ENCODE measurements at places on chromosomes 16 and 17.

GRCh38 chr17:77834170-77835115 lies 124.1 kb upstream of the TNRC6C start:
- DNase-seq, result no peak

DNA sequence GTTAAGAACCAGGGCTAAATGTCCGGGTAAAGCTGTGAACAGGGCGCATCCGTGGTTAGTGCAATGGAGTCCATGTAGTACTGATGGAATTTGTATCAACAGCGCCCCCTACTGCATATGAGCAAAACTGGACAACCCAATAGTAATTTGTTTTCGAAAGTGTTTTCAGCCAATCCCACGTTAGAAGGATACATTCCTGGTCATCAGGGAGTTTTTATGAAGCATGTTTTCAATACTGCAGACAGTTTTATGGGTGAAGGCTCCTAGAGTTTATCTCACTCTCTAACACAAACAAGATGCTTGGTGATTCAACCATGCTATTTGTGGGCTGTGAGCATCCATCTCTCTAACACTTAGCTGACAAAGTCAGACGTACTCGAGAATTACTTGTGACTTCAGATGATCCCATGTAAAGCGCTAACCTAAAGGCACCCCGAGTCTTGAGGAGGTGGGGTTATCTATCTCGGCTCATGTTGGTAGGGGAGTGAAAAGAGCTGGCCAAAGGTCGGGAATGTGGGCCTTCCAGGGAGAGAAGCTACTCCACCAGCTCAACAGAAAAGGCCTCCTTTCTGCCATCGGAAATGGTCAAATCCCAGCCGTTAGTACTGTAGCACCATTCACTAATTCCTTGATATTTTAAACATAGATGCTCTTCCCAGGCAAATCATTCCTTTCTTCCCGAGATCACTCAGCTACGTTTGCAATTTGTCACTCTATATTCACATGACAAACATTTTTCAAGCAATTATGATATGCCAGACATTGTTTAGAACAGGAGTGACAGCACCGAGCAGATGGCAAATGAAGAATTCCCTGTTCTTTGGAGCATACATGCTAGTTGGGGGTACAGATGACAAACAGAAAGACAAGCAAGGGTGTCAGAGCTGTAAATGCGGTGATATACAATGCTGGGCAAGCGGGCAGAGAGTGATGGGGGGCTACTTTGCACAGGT lies 46.9 kb upstream of the HNF1B start:
- no peak for DNase-seq

DNA sequence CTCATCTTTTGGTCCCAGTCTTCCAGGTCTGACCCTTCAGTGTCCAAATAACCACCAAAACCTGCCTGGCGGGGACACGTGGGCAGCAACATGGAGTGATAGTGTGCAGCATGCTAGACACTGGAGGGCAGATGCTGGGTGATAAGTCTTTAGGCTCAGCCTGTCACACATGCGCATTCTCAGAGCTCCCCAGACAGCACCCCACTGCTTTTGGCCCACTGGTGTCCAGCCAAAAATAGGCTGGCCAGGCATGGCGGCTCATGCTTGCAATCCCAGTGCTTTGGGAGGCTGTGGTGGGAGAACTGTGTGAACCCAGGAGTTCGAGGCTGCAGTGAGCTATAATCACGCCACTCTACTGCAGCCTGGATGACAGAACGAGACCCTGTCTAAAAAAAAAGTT lies 12.3 kb downstream of the GINS2 start:
- DNase-seq, result no peak

GRCh38 chr16:85204242-85205010 lies 92.2 kb upstream of the CIBAR2 start:
- DNase-seq, result no peak

- no peak for DNase-seq
Observed at GRCh38 chr17:56545106-56545505, 48.4 kb upstream of the NOG start.

GRCh38 chr16:85675251-85675874 lies 13.4 kb downstream of the GINS2 start:
- no peak for DNase-seq

- peak; percentile 13 for DNase-seq
Observed at GRCh38 chr16:67000384-67001351, 12.3 kb downstream of the CES4A start.

GRCh38 chr16:75579281-75579834 lies 13.2 kb downstream of the GABARAPL2 start:
- no peak for DNase-seq

GRCh38 chr17:18910881-18911280 lies 41.1 kb upstream of the SLC5A10 start:
- DNase-seq, result no peak

DNA sequence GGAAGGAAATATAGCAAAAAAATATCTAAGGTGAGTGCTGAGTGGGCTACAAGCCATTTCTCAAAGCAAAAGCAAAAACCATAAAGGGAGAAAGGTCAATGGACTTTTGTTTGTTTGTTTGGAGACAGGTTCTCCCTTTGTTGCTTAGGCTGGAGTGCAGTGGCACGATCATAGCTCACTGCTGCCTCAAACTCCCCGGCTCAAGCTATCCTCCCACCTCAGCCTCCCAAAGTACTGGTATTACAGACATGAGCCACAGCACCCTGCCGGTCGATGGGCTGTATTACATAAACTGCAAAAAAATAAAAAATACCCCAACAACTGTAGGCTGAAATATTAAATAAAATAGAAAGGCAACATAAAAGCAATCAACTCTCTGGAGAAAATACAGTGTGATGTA lies 3.5 kb upstream of the RBBP6 start:
- no peak for DNase-seq

DNA sequence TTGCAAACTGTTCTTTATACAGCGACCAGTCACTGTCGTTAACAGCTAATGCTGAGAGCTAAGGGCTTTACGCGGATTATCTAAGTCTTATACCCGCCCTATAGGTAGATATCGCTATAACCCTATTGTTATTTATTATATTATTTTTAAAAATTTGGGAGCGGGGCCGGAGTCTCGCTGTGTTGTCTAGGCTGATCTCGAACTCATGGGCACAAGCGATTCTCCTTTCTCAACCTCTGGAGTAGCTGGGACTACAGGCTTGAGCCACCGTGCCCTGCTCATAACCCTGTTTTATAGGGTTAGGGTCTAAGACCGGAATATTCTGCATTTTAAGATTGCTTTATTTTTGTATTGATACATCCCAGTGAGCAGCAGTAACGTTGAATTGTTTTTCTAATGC lies 24.7 kb downstream of the DEF8 start:
- DNase-seq, result no peak

DNA sequence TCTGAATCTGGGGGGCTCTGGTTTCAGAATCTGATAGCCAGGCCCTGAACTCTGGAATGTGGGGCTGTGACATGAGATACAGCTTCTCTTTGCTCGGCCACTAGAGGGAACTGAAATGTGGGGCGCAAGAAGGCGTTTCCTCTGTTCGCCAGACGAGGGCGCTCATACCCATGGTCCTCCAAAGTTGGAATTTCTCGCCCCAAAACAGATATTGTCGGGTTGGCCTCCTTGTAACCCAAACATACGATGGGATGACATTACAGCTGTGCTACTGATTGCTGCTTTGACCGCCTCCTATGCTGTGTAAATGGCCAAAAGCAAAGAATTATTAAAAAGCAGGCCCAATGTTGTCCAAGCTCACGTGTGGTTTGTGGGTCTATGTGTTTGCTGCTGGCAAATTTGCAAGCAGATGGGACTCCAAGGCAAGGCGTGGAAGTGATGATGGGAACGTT lies 13.1 kb upstream of the MSI2 start:
- no peak for DNase-seq

DNA sequence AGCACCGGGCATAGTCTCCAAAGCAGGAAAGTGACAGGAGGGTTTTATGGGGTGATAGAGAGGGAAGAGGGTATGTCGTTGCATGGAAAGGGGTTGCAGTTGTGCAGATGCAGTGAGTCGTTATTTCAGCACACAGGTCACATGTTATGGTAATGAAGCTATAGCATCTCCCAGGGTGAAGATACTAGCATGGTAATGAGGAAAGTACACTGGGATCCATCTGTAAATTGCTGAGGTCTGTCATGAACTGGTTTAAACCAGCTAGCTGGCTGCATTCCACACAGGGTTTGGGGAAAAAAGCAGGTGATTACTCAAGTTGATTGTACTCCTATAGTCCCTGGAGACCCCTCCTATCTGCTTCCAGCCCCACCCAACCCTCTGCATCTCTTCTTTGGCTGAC lies 11.7 kb downstream of the COX11 start:
- DNase-seq, result no peak

DNA sequence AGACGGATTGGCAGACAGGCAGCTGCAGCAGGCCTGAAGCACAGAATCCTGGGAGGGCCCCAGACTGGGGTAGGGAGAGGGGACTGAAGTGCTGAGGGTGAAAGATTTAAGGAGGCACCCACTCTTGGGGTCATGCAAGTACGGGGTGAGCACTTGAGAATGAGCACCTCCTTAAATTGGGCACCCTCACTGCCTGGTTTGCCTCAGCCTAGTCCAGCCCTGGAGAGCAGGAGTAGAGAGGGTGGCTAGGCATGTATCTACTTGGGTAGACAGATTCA lies 154.1 kb upstream of the CDC42EP4 start:
- DNase-seq, result no peak

DNA sequence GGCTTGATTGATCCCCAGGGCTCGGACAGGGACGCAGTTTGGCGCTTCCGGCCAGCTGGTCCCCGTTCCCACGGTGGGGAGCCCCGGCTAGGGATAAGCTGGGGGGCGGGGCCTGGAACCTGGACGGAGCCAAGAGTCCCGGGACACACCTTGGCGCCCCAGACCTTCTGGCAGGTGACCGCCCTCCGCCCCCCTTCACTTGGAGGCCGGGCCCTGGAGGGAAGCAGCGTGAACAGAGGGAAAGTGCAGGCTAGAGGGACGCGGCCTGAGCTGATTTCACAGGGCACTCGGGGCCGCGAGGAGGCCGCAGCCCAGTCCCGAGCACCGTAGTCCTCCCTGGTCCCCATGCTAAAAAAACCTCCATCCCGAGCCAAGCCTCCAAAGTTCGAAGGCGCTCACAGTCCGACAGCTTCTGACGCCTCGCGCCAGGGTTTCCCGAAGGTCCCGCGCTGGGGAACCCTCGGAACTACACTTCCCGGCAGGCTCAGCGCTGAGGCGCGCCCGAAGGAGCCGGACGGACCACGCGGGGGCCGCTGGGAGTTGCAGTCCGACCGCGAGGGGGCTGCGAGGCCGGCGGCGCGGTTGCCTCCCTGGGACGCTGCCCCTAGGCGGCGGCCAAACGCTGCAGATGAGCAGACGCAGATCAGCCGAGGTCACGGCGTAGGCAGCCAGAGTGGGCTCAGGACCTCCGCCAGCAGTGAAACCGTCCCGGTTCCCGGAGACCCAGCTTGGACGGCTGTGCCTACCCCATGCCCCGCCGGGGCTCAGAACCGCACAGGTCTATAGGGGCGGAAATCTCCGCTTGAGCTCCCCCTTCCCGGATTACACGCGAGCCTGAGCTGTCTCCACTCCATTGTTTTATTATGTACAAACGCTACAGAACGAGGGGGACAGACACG lies at the start of gene TBX6:
Gene TBX6 (minus strand): TSS at position 451 of the 899 bp plus-strand sequence. CDS start 731 bp downstream, outside the sequence.
- DNase-seq, result peak; percentile 89

DNA sequence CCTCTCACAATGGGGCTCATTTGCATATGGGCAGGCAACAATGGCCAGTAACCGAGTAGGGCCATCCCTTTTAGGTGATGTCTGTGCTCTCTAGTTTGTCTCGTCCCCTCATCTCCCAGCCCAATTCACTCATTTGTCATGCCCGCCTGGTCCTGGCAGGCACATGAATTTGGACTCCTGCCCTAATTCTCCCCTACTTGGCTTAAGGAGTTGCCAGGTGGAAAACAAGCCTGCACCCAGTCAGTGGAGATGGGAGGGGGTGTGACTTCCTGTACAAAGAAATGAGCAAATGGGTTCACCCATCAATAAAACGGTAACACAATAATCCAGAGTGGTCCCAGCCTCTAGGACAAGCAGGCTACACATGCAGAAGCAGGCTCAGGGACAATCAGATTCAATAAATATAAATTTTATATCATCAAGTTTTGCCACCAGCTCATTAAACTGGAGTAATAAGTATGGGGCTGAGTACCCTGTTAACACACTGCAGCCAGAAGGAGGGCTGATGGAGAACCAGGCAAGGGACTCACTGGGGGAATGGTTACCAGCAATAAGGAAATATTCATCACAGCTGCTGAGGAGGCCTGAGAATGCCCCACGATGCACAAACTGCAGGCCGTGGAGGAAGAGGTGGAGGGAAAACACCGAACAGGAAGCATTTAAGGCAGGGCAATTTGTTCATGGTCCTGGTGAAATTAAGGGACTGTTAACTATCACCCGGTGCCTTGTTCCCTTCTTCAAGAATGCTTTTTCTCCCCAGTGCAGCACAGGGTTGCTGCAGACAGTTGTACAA lies 84.4 kb upstream of the GPRC5B start:
- no peak for DNase-seq

DNA sequence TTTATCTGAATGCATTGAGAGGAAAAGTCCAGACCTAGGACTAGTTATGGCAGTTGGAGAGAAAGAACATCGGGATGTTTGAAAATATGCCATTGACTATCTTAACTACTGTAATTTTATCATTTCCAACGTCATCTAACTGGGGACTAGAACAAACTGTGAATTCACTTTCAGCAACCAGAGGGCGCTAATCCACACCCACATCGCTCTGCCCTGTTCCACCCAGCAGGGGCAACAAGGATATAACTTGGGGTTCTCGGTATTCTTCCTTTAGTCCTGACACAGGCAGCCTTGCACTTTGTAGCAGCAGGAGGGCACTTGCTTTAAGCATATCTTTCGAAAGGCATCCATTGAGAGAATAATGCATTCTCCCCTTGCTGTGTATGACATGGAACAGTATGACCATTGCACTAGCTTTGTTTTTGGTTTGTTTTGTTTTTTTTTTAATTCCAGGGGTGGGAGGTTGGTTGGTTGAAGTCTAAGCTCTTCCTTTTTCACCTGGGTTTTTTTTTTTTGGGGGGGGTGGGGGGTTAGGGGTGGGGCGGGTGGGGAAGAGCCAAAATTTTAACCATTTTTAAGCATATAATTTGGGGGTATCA lies 31.5 kb downstream of the SIAH1 start:
- peak; percentile 39 for DNase-seq

DNA sequence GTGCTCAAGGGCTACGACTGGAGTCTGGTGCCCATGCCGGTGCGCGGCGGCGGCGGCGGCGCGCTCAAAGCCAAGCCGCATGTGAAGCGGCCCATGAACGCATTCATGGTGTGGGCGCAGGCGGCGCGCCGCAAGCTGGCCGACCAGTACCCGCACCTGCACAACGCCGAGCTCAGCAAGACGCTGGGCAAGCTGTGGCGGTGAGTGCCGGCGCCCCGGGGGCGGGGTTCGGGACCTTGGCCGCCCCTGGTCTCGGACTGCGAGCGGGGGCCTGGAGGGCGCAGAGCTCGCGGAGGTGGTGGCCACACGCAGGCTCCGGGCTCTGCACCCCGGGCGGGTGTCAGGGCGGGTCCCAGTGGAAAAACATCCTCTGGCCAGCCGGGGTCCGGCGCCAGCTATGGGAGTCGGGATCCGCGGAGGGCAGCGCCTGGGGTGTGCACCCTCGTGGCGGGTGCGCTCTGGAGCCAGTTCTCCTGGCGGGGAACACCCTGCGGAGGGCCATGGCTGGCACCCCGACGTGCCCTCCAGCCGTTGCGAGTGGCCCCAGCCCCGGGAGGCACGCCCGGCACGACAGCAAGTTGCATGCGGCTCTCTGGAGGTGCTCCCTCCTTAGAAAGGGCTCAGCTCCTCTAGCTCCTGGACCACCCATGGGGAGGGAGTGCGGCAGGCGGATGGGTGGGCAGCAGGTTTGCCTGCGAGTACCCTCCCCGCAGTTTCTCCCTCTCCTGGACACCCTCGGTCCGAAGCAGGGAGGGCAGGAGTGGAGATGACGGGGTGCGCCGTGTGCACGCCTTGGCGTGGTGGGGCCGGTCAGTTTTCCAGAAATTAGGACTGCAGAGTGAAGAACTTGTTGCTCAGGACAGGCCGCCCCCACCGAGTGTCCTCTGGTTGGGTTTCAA lies 824 bp downstream of the SOX8 start:
- DNase-seq, result no peak
